ENCODE measurements at places on chromosomes 4 and X. TPM values are rescaled to one million over a fixed set of nuclear protein-coding genes. Genes with fewer than 3 reads are reported as not detected.

- no peak for DNase-seq
Measured at GRCh38 chr4:38161208-38162113, 201.3 kb downstream of the PTTG2 start.

HS3ST1 gene
- total RNA-seq: 8.1 TPM

DNA sequence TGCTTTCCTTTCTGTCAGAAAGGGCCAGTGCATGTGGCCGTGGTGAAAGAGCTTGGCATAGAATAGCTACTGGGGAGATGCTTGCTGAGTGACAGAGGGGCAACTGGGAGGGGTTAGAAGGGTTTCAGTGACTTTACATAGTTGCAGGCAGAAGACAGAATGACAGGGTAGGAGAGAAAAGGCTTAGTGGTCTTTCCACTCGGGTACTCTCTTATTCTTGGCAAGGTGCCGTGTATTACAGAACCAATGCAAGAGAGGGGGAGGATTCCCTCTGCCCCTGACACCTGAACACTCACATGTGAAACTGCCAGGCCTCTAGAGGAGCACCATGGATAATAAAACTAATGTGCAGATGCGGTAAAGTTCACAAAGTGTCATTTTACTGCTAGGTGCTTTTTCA lies 228.2 kb downstream of the MGST2 start:
- DNase-seq: no peak

- DNase-seq: no peak
Measured at GRCh38 chr4:72857787-72858186, 211.7 kb downstream of the COX18 start.

- DNase-seq: no peak
Measured at GRCh38 chr4:153419673-153420278, 46.4 kb upstream of the TMEM131L start.

GRCh38 chr4:10629394-10629793 lies 55.2 kb downstream of the CLNK start:
- DNase-seq: no peak

DNA sequence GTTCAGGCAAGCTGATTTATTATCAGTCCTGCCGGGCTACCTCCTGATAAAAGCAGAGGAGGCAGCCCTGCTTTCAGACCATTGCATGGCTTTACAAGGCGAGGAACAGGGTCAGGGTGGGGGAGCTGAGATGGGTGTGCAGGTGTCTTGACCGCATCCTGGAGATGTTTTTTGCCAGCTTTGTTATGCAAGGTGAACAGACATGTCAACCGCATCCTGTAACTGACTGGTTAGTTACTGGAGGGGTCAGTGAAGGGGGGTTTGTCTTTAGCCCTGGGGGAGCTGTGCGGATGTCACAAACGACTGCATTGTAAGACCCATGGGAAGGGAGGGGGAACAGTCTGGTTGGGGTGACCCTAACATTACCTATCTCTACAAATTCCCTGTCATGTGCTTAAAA lies 10.0 kb downstream of the ADAM29 start:
- no peak for DNase-seq

DNA sequence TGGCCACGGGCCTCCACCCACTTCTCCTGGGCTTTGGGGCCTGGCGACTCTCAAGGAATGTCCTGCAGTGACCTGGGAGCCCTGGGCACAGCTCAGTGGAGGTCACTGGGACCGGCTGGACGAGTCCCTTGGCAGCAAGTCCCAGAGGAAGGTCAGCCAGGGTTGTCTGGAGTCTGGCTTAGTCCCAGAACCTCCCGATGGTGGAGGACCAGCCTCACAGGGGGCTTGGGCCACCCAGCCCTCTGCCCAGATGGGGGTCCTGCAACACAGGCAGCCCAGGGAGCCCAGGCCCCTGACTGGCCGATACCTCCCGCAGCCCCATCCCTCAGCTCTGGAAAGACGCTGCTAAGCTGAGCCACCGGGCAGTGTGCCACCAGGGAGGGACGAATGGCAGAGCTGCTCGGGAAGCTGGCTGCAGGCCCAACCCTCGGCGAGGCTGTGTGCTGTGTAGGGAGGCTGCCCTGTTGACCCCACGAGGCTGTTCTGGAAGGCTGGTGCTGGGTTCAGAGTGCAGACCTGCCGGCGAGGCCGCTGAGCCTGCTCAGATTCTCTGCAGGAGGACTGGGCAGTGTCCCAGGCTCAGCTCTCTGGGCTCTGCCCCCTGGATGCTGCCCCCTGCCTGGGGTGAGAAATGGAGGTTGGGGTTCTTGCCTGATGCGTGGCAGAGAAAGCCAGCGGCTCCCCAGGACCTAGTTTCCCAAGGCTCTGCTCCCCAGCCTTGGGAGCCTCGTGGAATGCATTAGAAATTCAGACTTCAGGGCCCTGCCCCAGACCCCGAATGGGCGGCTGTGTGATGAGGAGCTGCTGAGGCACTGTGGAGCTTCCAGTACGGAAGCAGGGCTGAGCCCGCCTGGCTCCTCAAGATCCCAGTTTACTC lies 61.7 kb downstream of the ADRA2C start:
- DNase-seq: no peak

SMC1A gene
- total RNA-seq: 31.4 TPM

DNA sequence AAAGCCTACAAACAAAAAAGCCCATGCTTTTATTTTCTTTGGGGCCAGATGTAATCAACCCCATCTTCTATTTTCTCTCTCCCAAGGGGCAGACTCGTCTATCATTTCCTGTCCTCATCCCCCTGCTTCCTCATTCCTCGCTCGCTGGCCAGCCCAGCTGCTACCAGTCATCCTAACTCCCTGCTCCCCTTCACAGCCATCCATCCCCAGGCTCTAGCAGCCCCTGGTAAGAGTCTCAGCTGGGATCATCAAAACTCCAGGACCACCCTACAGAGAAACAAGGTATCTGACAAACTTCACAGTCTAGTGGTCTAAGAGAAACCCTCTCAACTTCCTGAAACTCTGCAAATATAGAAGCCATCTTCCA lies 23.6 kb downstream of the SH3KBP1 start:
- no peak for DNase-seq

GRCh38 chr4:84870398-84871163 lies 95.9 kb downstream of the WDFY3 start:
- no peak for DNase-seq

DGAT2L6 gene
- not detected for total RNA-seq

PDCL2 gene
- not detected for total RNA-seq

DNA sequence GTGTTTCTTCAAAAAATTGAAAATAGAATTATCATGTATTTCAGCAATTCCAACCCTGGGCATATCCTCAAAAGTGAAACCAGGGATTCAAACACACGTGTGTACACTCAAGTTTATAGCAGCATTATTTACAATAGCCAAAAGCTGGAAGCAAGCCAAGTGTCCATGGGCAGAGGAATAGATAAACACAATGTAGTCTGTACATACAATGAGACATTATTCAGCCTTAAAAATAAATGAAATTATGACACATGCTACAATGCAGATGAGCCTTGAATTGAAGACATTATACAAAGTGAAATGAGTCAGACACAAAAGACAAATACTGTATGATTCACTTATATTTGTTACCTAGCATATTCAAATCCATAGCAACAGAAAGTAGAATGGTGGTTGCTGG lies 853.4 kb downstream of the STIM2 start:
- no peak for DNase-seq

DNA sequence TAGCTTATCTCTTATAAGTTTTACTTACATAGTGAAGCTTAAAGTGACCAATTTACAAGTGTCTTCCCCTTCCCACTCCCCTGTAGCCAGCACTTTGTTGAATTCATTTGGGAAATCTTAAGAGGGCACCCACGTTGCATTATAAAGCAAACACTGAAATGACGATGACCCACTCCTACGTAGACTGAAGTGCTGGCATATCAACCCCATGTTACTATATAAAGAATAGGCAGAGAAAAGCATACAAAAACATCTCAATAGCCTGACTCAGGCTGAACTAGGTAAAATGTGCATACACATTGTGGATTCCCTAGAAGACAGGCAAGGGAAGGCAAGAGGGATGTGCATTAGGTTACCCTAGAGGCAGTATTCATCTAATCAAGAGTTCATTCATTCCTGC lies 313.4 kb downstream of the TENM3 start:
- no peak for DNase-seq

- DNase-seq: no peak
Measured at GRCh38 chrX:17748684-17749083, 11.4 kb downstream of the SCML1 start.
